ENCODE measurements at places on chromosomes 2 and 18.

DNA sequence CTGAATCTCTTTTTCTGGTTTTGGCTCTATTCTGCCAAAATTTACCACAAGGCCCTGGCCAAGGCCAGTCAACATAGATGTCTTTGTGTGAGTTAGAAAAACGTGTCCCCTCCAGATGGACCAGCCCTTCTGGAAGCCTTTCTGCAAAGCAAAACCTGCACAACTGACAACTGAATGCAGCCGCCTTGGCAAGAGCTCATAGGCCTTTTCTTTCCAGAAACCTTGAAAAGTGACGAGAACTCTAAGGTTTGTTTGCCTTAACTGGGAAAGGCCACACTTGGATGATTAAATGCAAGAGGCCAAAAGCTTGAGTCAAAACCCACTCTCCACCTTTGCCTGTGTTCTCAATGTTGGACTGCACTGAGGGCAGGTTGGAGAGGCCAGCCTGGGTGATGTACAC is 103.9 kb downstream of the COLEC12 start:
- DNase-seq, result no peak

DNA sequence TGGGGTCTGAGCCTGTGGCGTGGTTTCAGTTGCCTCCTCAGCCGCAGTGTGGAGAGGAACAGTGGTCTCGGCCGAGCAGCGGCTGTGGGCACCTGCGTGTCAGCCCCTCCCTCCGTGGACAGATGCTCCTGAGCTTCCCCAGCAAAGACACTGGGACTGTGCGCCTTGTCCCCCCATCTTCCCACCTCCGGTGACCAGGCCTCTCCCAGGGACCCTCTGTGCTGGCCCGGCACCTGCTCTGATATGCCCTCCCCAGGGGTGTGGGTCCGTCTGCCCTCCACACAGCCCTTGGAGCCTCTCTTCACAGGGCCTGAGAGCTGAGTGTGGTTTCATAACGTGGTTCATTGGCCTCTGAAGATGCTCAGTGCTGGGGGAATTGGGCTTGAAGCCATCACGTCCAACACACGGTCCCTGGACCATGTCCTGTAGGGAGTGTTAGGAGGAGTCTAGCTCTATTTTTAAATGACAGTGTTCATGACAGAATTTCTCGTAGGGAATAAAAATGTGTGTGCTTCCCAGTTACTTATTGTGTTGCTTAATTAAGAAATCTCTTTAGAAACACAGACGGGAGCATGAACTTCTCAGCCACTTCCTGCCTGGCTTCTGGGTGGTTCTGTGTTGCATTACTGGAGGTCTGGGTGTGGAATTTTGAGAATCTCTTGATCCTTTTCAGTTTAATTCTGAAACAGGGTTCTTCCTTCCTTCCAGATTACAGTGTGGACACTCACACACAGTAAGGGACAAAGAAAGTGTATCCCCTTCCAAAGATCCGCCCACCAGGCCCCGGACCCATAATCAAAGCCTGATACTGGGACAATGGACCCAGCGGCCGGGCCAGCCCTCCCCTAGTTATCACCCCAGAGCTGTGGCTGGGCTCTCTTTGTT is 110.7 kb downstream of the NFATC1 start:
- peak; percentile 43 for DNase-seq

DNA sequence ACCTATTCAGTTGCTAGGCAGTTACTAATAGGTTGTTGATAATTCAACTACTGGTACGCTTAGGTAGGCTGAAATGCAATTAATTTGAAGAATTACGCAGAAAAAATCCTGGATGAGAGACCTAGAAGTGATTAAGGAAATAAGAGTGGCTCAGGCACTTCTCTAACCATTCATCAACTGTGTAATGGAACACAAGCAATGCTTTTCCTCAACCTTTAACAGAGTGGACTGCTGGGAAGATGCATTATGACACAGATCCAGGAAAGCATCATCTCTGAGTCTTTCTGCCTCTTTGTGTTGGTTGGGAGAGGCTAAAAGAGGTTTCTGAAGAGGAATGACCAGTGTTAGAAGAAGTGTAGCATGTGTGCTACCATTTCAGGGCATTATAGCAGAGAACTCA is 992.2 kb downstream of the TSN start:
- no peak for DNase-seq

DNA sequence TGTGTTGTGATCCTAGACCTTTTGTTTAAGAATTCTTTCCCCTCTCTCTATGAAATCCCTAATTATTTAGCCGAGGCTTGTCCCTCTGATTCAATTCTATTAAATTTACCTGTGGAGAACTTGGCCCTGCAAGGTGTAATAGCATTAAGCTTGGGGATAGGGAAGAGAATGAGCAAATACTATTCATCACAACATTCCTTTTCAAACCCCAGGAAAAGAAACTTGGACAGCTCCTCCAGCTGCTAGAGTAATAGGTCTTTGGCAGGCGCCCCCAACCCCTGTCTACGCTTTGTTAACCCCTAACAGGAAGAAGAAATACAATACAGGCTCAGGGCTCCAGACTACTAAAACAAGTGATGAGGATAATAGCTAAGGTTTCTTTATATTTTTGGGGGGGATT is 957.0 kb downstream of the CPS1 start:
- DNase-seq, result no peak

GRCh38 chr2:202344178-202344577 is 31.9 kb upstream of the BMPR2 start:
- DNase-seq, result no peak
